ENCODE measurements at places on chromosomes 12 and 14. TPM values are rescaled to one million over a fixed set of nuclear protein-coding genes. Genes with fewer than 3 reads are reported as not detected.

SLCO1C1 gene
- not detected for total RNA-seq

LRFN5 gene
- 7.3 TPM for total RNA-seq

SDR9C7 gene
- 0.39 TPM for total RNA-seq

- H3K36me3 ChIP-seq: no peaks in the 10 kb centered on the region
- no peak overlapping the region for H3K4me3 ChIP-seq
- H3K27ac ChIP-seq: no peak overlapping the region
These were observed 56.0 kb downstream of the RASSF3 start for GRCh38 chr12:64666054-64666914.

DNA sequence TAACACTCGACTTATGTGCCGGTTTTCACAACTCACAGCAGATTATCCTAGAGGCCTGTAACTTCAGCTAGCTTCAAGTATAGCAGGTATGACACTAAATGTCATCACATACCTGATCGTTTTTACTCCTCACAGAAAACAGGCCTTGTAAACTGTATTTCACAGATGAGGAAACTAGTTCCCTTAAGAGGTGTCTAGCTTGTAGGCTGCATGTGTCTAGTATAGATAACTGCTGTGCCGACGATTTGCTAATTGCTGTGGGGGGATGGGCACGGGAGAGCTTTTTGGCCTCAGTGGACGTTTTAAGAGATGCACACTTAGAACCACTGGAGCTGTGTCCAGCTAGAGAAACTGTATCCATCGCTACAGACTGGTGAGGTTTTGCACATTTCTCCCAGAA lies 78.8 kb downstream of the PAPOLA start:
- no peak for DNase-seq
- H3K27ac ChIP-seq: no peak overlapping the region

GRCh38 chr14:69931960-69932359 lies 52.7 kb downstream of the SMOC1 start:
- H3K4me3 ChIP-seq: no peak overlapping the region
- no peak for DNase-seq
- peaks cover 2% of the 10 kb centered on the region for H3K27me3 ChIP-seq
- H3K27ac ChIP-seq: no peak overlapping the region
- H3K4me1 ChIP-seq: peaks cover 2% of the 10 kb centered on the region
- H3K36me3 ChIP-seq: no peaks in the 10 kb centered on the region

- no peak overlapping the region for H3K4me3 ChIP-seq
- peaks cover 16% of the 10 kb centered on the region for H3K27me3 ChIP-seq
- DNase-seq: no peak
- peaks cover 5% of the 10 kb centered on the region for H3K4me1 ChIP-seq
These were observed 1.7 kb downstream of the FAIM2 start for GRCh38 chr12:49901986-49902385.

- no peak for DNase-seq
- H3K4me3 ChIP-seq: no peak overlapping the region
- no peaks in the 10 kb centered on the region for H3K36me3 ChIP-seq
- H3K27me3 ChIP-seq: peaks cover 2% of the 10 kb centered on the region
- H3K27ac ChIP-seq: no peak overlapping the region
These were observed 7.7 kb upstream of the MMP19 start for GRCh38 chr12:55850401-55850800.

DNA sequence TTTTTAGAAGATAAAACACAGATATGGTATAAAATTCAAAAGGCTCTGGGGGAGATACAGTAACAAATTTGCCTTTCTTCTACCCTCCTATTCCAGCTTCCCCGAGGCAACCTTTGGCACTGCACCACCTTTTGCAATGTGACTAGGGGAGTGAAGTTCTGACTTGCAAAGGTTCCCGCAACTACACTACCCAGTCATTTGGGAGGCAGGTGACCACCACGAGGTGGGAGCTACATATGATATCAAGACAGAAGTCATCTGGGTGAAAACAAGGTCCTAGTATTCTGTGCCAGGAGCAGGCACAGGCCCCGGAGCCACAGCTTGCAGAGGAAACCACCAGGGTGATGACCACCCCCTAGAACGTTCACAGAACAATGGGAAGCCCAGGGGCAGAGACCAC lies 141.5 kb downstream of the TTC7B start:
- H3K4me1 ChIP-seq: peaks cover 9% of the 10 kb centered on the region
- H3K36me3 ChIP-seq: peaks cover 12% of the 10 kb centered on the region
- no peak for DNase-seq
- H3K4me3 ChIP-seq: no peak overlapping the region

GRCh38 chr12:46494424-46494823 lies 121.9 kb upstream of the SLC38A2 start:
- no peak overlapping the region for H3K27ac ChIP-seq
- peaks cover 1% of the 10 kb centered on the region for H3K27me3 ChIP-seq
- no peaks in the 10 kb centered on the region for H3K4me1 ChIP-seq
- H3K36me3 ChIP-seq: no peaks in the 10 kb centered on the region
- no peak for DNase-seq

GRCh38 chr14:104136472-104137296 lies 1.7 kb upstream of the KIF26A start:
- peak overlapping the region; percentile 70 for H3K4me3 ChIP-seq
- H3K36me3 ChIP-seq: no peaks in the 10 kb centered on the region
- H3K27ac ChIP-seq: no peak overlapping the region

DNA sequence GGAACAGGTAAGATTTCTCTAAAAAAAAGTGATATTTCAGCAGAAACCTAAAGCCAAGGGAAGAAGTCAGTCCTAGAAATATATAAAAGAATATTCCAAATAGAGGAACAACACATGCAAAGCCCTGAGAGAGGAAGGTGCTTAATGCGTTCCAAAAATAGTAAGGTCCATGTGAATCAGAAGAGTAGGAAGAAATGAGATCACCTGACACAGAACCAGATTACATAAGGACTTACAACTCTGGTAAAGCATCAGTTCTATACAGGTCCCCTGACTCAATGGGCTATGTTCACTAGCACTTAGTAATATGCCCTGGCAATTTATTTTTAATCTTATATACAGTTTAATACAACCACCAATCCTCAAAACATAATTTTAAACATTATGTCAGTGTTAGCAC lies 30.0 kb downstream of the SENP1 start:
- H3K4me3 ChIP-seq: no peak overlapping the region
- no peak overlapping the region for H3K27ac ChIP-seq
- H3K4me1 ChIP-seq: no peaks in the 10 kb centered on the region
- peaks cover 1% of the 10 kb centered on the region for H3K27me3 ChIP-seq

GRCh38 chr12:125540580-125541204 lies 475.5 kb downstream of the AACS start:
- peaks cover 4% of the 10 kb centered on the region for H3K36me3 ChIP-seq
- H3K27me3 ChIP-seq: no peaks in the 10 kb centered on the region
- DNase-seq: no peak

DNA sequence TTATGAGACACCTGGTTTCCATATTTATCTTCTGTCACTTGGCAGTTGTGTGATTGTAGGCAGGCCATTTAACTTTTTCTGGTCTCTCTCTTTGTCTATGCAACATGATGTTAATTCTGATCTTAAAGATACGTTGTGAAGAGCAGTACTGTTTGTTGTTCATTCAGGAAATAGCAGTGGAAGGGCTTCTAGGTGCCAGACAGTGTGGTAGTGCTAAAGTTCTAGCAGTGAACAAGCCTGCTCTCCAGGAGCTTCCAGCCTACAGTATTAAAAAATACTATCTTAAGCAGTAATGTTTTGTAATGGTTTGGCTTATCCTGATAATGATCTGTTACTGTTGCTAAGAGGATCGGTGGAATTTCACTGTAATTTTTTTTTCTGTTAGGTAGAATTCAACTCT lies 15.2 kb downstream of the NAA30 start:
- no peak for DNase-seq
- H3K4me3 ChIP-seq: no peak overlapping the region
- peaks cover 2% of the 10 kb centered on the region for H3K4me1 ChIP-seq

GRCh38 chr14:88421286-88421685 lies 35.8 kb downstream of the SPATA7 start:
- peaks cover 10% of the 10 kb centered on the region for H3K36me3 ChIP-seq
- no peaks in the 10 kb centered on the region for H3K4me1 ChIP-seq
- no peak overlapping the region for H3K27ac ChIP-seq

- no peaks in the 10 kb centered on the region for H3K36me3 ChIP-seq
- no peak overlapping the region for H3K4me3 ChIP-seq
- H3K4me1 ChIP-seq: no peaks in the 10 kb centered on the region
- H3K27ac ChIP-seq: no peak overlapping the region
- DNase-seq: no peak
These were observed 61.5 kb upstream of the CFL2 start for GRCh38 chr14:34775922-34776321.

Measured in glutamatergic neuron (in vitro differentiated cells).